T-helper 22 cell (primary cell): ENCODE measurements at places on chromosomes 5 and 9.

GRCh38 chr9:79242489-79242888 is 329.3 kb upstream of the TLE4 start:
- DNase-seq = no peak

DNA sequence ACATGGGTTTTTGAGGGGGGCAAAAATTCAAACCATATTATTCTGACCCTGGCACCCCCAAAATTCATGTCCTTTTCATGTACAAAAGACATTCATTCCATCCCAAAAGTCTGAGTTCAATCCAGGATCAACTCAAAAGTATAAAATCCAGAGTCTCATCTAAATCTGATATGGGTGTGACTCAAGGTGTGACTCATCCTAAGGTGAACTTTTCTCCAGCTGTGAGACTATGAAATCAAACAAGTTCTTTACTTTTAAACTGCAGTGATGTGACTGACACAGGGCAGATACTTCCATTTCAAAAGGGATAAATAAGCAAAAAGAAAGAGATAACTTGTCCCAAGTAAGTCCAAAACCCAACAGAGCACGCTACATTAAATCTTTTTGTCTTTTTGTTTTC is 20.6 kb upstream of the CYLC2 start:
- no peak for DNase-seq

GRCh38 chr9:78682216-78682615 is 385.3 kb downstream of the PSAT1 start:
- DNase-seq = no peak

DNA sequence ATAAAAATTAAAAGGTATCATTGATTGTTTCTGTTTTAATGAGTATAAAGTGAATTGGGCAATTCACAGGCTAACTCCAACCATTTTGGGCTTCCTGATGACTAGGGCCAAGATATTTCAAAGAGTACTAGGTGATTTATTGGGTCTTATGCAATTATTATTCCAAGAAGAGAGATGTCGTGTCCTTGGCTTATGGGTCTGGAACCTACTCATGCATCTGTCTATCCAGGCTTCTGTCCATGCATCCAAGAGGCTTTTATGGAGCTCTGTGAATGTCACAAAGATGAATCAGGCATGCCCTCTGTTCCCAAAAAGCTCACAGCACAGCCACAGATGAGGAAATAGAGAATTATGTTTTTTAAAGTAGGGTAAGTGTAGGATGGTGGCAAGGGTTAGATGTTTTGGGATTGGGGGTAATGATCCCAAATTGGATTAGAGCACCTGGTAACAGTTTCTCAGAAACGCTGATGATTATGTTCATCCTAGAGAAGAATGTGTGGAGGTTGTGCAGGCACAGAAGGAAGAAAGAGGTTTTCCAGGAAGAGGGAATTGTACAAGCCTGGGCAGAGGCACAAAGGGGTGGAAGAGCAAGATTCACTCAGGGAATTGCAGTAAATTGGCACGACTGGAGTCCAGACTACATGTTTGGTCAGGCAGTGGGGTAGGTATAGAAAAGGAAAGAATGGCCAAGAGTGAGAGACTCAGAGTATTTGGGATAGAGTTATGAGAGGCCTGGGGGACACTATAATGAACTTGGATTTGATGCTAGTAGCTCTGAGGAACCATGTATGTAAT is 83.0 kb upstream of the TNC start:
- DNase-seq = no peak

- no peak for DNase-seq
These were observed 207.8 kb downstream of the SEMA5A start for GRCh38 chr5:9337928-9338595.

- DNase-seq = no peak
These were observed 65.1 kb upstream of the DNAH5 start for GRCh38 chr5:14009575-14009974.

- DNase-seq = no peak
These were observed 202.7 kb downstream of the SEMA6A start for GRCh38 chr5:116371935-116372334.

- no peak for DNase-seq
These were observed 471.8 kb downstream of the KIF4B start for GRCh38 chr5:155485386-155485785.

DNA sequence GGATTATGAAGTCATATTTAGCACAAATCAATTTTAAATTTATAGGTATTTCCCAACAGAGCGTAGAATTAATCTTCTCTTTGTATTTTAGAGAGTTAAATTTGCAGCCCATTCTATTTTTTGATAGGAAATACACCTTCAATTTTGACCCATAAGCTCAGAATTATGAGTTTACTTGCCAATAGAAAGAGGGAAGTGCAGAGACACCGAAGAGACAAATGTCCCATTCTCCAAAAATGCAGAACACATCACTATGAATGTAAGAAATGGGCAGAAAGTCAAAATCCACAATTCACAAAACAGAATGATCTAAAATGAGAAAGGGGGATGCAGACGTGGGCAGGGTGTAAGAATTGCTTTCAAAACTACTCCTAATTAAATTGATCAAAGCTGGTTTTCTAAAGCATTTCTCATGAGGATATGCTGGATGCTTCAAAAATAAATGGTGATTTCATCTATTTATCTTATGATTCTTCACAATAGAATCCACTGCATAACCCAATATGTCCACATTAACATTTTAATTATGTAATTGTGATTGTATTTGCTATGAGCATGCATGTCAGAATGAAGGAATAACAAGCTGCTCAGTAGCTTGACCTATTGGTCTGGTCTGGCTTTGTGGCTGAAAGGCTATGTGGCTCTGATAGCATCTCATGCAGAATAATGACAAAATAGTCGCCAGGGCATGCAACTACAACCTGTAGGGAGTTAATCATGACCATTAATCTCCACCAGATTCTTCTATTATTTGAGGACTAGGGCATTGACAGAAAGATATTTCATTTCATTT is 550.1 kb upstream of the CDH18 start:
- DNase-seq = no peak

GRCh38 chr5:127870914-127871313 is 167.7 kb downstream of the CCDC192 start:
- DNase-seq = no peak

DNA sequence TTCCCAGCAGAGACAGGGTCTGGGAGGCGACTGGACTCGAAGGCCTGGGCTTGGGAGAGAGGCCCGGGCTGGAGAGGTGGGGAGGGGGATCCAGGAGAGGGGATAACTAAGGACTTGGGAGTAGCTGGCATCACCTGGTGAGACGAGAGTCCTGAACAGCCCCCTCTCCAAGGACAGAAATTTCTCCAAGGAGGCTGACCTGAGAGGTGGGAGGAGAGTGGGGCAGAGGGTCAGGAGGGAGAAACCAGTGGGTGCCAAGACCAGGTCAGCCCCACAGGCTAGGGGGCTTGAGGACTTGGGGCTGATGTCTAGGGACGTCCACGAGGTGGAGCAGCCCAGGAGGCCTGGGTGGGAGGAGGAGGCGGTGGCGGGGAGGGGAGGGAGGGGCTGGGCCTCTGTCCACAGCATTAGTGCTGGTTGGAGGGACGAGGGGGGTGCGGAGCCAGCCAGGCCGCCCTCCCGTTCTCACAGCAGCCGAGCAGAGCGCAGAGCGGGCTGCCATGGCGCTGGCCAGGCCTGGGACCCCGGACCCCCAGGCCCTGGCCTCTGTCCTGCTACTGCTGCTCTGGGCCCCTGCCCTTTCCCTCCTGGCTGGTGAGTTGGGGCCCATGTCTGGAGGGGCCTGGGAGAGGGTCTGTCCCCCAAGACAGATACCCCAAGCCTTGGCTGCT is at the start of gene CRB2:
Gene CRB2, plus strand, starts transcription at position 437 of the 671 bp plus-strand sequence. Its CDS starts 64 bp downstream, at position 501.
- DNase-seq = no peak

DNA sequence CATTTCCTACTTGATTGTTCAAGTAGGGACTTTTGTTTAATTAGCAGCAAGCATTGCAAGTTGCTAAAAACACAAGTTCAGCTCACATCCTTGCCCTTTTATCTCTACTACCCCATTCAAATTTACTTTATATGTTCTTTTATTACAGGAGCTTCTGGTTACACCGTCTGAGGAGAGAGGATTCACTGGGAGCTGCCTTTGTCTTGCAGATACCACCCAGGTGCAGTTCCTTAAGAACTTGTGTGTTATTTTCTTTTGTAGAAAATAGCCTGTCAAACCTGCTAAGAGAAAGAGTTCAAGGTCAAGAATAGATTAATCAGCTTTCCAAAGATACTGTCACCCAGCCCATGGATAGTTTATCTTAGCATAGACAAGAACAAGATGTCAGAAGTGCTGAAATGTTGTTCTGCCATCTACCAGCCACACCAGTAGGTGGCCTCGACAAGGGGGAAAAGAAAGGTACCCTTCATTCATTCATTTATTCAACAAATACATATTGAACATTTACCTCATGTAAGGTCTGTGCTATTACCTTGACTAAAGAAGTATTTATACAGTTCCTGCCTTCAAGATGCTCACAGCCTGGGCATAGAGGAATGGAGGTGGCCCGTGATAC is 750.3 kb downstream of the MAT2B start:
- no peak for DNase-seq

DNA sequence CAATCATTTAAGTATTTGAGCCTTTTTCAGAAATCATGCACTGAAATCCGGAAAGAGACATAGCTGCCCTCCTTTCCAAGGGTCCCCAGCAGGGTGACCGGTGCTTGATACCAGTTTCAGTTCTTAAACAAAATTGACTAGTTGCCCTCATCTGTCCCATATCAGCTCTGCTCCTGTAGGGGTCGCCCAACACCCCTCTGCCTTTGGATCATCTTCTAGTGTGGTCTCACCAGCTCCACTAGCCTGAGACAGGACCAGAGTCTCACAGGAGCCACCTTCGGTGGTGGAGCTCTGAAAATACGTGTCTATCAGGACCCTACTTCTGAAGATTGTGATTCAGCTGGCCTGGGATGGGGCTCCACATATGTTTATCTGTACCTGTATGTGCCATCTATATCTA is 428.2 kb downstream of the ENC1 start:
- no peak for DNase-seq

GRCh38 chr9:130660326-130660682 is 4.1 kb upstream of the PRDM12 start:
- no peak for DNase-seq
